ENCODE measurements at places on chromosomes 3 and 15.

DNA sequence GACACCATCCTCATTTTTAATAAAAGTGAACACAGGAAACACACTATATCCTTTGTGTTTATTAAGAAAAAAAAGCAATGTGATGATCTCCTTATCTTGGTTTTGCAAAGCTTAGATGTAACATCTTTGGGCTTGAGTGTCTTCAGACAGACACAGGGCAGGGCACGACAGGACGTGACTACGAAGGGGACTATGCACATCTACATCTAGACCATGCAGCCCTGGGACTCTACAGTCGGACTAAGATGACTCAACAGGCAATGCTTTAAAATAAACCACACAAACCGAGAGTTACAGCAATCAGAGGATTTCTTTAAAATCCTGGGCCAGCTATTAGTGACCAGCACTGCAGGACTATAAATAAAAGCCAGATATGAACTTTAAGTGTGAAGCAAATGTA lies 22.8 kb upstream of the TM2D3 start:
- no peak for DNase-seq

GRCh38 chr15:54836052-54836795 lies 360.5 kb downstream of the RSL24D1 start:
- no peak for DNase-seq

DNA sequence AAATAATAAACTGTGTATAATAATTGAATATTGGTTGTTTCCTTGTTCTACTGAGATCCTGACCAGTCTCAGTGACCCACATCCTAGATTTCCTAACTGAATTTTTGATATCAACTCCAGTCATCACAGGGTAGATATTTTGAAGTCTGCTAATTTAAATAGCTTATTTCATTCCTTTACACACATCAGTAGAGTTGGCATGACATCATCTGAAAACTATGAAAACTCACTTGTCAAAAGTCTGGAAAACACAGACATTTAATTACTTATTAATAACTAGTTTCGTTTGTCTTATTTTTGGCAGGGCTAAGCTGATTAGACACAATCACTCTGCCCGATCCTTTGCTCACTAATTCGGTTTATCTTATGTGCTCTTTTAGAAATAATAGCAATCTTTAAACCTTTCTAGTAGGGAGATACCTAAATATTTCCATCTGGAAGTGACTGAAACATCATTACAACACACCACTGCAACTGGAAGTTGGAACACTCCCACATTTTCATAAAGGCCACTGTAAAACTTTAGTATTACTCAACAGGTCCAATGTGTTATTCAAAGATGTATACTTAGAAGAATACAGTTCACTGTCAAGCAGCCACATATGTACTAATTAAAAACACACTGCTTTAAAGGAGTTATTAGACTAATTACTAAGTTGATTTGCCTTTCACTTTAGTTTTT lies 198.4 kb upstream of the ZNF717 start:
- DNase-seq: no peak

DNA sequence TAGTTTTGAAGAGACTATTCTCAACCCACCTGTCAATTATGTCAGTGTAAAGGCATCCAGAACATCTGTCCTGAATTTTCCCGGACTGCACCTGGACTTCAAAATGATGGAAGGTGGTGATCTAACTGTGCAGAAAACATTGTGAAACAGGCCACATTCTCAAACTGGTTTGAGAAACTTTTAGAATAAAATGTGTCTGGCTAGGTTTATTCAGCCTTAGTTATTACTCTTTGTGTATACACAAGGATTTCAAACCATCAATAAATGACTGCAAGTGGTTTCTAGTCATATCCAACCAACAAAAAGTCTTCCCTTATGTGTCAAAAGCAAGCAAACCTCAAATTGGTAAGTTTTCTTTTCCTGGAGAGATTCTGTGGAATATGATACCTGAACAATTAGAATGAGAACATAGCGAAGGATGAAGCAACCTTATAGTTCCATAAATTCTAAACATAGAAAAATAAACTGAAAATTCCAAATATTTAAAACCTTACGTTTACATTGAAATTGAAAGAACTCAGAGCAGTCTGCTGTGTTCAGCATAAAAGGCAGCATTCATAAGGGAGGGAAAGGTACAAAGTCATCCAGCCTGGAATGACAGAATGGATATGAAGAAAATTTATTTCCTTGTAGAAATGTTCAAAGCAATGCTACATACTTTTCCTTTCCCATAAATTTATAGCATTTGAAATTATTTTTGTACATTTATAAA lies 306.6 kb upstream of the TGFBR2 start:
- no peak for DNase-seq

- no peak for DNase-seq
Observed at GRCh38 chr3:124920718-124921117, 13.8 kb downstream of the MUC13 start.

DNA sequence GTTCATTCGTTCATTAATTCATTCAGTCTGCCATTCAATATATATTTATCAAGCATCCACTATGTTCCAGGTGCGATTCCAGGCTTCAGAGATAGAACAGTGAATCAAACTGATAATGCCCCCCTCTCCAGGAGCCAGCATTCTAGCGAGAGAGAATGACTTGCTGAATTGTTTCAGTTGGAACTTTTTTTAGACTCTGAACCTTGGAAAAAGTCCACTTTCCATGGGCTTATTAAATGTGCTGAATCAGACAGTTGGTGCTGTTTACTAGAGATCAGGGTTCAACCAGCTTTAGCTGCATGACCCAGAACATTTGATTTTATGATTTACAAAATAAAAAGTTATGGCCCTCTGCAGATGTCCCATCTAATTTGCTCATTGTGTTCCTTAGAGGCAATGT lies 213.2 kb downstream of the THSD4 start:
- no peak for DNase-seq

GRCh38 chr15:39171944-39172368 lies 408.9 kb upstream of the THBS1 start:
- no peak for DNase-seq

DNA sequence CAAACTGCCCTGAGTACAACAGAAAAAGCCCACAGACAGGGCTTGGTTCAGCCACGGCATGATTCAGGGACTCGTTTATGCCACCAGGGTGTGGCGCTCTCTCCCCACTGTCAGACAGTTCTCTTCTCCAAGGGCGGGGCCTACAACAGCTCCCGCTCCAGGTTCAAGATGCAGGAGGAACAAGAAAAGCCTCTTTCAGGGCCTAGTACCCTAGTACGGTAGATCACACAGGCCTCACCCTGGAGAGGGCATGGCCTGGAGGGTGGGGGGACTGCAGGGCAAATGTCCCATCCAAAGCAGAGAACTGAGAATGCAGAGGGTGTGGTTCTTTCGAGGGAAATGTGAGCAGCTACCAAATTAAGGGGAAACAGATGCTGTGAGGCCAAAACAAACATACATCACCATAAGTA lies 12.0 kb downstream of the MESD start:
- DNase-seq: peak; percentile 47

DNA sequence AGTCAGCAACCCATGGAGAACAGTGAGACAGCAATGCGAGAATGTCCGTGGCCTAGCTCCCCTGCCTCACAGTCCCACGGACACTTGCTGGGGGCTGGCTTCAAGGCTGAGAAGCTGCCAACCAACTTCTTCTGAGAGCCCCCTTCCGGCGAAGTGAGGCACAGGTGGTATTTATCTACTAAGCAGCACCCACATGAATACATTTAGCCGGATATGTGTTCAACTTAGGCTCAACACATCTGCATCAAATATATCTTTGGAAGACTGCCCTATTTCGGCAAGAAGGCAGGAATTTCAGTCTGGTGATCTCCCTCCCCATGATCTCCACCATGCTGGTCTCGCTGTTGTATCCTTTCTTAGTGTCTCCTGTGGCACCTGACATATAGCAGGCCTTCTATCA lies 340.9 kb upstream of the NR2E3 start:
- no peak for DNase-seq

DNA sequence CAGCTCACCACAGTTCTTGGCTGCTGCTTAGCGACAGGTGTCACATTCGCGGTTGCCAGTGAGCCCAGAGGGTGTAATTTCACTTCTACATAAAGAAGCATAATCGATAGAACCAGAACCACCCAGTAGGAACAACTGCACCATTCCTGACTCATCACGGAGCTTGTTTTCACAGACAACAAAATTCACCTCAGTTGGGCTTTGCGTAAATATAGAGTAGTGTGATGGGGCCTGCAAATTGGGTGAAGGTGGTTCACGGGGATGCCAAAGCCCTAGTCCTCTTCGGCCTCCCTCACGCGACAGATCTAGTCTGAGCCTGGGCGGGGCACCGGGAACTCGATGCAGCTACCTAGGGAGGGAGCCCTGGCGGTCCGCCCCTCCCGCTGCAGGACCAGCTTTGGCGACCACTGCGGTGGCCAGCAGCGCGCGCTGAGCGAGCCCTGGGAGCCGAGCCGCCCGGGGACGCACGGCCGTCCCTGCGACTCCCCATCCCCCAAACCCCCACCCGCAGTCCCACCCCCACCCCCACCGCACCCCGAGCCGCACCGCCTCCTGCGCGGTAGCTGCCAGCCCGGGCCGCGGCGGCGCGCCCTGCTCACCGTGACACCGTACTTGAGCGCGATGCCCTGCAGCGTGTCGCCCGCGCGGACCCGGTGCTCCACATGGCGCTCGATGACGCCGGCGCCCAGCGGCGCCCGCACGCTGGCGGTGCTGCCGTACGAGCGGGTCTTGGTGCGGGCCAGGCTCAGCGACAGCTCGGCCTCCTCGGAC lies 519 bp downstream of the LYSMD2 start:
- DNase-seq: peak; percentile 63

DNA sequence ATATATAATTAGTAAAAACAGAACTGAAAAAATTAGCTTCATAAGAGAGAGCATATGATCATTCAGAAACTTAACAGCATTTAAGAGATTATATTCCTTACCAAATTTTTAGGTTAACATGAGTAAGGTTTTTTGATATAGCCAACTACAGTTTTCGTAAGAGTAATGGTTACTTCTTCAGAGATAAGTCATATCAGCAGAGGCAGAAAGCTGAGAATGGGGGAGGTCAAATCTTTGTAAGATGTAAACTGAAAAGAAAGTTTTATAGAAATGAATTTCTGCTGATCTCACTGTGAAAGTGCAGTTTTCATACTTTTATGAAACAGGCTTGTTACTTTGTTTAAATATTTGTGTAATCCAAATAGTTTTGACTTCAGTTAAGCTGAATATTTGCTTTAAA lies 193.3 kb downstream of the ZBTB20 start:
- DNase-seq: no peak

DNA sequence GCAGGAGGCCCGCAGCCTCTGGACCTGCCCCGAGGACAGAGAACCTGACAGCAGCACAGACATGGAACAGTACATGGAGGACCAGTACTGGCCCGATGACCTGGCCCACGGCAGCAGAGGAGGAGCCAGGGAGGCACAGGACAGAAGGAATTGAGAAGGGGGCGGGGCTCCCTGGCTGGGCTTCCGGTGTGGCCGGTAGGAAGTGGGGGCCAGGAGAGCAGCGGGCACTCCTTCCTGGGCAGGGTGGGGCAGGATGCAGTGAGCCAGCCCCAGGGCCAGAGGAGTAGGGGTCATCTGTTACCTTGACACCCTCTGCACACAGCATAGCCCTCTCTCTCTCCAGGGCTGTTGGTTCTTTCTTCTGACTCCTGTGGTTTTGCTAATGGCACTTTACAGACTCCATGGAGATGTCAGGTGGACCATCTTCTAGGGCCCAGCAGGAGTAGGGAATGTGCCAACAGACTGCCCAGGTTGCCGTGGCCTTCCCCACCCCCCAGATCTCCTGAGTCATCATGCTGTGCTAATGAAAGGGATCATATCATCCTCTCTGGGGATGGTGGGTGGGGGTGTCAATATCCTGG lies 8.6 kb upstream of the ISG20 start:
- DNase-seq: peak; percentile 43

GRCh38 chr3:72181251-72181650 lies 396.3 kb upstream of the PROK2 start:
- DNase-seq: no peak

DNA sequence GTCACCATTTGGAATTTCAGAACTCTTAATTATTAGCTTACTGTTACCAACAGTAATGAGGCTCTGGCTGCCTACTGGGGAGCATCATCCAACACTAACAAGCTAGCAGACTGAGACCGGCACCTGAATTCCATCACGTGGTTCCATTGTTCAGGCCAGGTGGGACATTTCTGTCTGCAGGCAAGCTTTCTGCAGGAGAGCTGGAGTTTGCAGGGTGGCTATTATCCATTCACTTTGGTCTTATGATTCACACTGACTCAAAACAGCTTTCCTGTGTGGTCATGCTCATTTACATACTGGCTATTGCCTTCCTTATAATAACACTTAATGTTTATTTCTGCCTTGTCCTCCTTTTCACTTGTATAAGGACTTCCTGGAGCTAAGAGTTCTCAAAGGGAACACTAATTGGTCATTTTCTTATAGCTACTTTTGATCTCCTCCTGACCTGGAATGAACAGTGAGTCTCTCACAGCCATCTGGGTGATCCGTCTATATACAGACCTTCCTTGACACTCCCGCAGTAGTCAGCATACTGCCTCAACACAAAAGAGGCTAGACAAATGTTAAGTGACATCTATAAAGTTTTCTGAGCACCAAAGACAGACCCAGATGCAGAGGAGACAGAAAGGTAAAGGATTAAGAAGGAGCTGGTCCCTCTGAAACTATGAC lies 695.4 kb downstream of the FHIT start:
- no peak for DNase-seq

DNA sequence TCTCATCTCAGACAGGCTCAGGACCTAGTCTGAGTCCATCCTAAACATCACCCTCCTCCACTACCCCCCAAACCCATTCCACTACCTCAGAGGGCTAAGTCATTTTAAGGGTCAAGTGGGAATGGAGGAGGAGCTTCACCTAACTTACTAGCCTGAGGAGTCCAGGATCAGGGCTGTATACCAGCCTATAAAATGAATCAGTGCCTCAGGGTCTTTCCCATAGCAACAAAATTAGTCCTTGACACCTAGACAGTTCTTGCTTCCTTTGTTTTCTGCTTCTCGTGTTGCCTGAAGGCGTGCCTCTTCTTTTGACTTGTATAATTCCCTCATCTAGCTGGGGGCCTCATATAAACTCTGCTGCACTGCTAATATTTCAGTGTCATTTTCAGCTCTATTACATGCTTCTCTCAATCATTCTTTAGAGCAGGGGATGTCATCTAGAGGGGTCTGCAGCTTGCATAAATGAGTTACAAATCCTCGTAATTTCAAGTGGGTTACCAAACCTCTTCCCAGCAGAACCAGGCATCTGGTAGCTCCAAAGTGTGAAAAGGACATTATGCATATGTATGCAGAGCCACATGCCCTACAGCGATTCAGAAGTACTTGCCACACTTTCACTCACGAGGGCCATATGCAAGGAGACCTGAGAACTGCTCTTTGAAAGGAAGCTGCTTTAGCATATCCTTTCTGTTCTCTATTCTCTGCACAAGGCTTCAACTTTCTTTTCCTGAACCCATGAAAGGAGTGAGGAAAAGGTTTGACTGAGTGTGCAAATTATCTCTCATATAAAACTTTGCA lies 311.7 kb upstream of the SEMA6D start:
- DNase-seq: no peak

- DNase-seq: no peak
Observed at GRCh38 chr3:141659821-141660613, 78.1 kb upstream of the RNF7 start.

GRCh38 chr15:43529587-43530345 lies 12.4 kb downstream of the MAP1A start:
- no peak for DNase-seq
